ENCODE measurements at places on chromosomes 5 and 9.

DNA sequence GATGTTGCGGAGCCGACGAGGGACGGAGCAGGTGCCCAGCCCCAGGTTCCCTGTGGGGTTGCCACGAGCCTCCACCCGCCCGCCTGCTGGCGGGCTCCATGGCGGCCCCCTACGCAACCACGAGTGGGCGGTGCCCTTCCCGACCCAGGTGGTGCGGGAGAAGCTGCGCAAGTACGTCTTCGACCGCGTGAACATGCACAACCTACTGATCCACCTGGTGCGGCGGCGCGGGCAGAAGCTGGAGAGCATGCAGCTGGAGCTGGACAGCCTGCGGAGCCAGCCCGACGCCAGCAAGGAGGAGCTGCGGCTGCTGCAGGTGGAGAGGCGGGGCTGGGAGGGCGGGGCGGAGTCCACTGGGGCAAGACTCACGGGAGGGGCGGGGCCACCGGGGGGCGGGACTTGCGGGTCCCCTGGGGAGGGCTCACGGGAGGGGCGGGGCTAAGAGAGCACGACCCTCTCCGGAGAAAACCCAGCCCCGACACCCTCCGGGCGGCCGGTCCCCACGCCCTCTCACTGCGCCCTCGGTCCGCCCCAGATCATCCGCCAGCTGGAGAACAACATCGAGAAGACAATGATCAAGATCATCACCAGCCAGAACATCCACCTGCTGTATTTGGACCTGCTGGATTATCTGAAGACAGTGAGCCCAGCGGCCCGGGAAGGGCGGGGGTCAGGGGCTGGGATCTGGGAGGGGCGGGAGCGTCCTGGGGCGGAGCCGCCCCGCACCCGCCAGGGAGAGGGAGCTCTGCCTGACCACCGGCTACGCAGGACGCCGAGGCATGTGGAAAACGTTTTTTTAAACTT lies 3.9 kb downstream of the CCDC183 start:
- DNase-seq = peak; percentile 66

DNA sequence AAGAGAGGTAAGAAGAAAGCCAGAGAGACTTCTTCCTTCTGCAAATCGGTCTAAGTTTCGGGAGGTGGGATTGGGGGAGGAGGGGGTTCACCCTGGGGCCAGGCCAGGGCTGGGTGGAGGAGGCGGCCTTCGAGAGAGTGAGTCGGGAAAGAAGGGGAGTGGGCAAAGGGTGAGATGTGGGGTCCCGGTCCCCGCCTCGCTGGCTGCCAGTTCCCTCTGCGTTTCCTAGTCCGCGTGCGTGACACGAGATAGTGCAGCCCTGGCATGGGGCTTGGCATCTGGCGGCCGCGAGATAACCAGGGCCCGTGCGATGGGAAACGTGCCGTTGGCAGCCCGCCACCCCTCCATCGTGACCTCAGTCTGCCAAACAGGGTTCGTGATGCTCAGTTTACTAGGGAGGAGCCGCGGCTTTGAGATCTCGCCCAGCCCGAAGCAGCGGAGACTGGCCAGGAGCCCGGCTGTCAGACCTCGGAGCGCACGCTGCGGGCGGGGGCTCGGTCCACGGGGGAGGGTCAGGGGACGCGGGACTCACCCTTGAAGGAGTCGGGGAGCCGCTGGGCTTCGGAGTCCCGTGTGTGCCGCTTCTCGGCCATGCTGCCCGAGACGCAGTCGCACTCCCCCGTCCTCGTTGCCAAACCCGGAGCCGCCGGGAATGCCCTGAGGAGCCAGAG lies at the start of gene STOM:
STOM (minus strand) TSS at position 656 of the 671 bp plus-strand sequence; CDS start at position 593, 63 bp downstream.
- no peak for DNase-seq

DNA sequence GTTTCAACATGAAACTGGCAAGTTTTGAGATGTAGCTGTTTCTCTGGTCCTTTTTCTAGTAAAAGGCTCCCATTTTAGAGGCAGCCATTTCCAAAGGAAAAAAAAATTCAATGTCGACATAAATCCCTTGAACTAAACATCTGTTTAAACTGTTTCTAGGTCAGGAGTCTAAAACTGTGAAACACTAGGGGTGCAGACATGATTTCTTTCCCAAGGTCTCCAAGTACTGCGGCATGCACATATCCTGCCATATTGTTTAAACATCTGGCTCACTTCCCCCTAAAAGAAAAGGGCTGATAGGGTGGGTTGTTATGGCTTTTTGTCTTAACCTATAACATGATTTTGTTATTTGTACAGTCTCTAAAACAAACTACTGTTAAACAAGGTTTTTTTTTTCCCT lies 51.1 kb downstream of the NFIB start:
- no peak for DNase-seq

DNA sequence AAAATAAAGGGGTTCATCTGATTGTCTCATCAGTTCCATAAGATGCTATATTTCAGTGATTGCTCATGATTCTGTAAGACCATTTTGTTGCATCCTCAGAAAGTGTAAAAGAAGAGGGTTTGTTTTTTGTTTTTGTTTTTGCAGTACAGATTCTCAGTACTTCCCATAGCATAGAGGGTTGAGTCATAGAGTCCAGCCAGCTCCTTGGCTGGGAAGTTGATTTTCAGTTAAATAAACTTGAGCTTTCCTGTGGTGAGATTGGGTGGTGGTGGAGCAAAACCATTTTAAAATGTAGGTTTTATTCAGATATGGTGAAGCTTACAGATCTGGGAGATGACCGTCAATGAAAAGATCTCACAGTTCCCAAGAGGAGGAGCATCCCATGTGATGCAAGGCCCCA lies 48.2 kb downstream of the DAPK1 start:
- DNase-seq = no peak

- DNase-seq = no peak
Measured at GRCh38 chr5:101393795-101394450, 490.8 kb upstream of the ST8SIA4 start.

DNA sequence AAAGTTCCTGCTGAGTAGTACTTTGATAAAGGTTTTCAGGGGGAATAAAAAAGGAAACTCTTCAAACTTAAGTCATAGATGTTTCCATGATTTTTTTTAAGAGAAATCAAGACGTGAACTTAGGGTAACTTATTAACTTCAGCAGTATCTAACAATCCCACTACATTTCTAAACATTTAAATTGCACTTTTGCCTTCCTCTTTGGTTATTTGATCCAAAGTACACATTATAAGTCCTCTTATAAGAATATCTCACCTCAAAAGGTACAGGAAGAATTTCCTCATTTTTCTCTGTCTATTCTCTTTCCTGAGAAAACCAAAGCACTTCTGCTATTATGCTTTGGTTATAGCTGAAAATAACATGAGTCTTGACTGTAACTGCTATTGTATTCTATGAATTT lies 7.9 kb downstream of the PTPRD start:
- DNase-seq = no peak

DNA sequence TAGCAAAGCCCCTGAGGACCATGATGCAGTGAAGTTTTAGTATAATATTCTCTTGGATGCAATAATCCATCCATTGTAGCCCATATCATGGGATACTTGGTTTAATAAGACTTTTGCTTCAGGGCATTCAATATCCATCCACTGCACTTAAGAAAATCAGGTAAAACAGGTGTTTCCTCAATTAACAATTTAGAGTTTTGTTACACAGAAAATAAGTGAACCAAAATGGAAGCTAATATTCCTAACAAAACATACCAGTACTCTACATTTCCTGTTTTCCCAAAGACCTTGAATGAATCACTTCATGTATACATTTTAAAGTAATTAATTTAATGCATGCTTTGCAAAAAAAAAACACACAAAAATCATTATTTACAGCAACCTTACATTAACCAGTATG lies 305.6 kb downstream of the NR2F1-AS1 start:
- DNase-seq = no peak

- DNase-seq = no peak
Measured at GRCh38 chr5:135964670-135965320, 10.0 kb upstream of the LECT2 start.

DNA sequence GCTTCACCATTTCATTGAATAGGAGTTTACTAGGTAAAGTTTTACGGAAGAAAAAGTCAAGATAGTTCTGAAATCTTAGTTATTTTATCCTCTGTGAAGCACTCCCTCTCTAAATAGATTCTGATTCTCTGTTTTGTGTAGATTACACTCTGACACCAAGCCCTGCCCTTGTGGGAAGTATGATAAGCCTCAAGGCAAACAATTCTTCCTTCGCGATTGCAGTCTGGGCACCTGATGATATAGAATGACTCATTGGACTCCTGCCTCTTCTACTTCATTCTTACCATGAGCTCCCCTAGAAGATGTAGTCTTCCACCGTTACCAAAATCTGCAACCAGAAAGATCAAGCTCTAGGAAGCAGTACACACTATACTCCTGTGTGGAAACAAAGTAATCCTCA lies 626.9 kb upstream of the PTGER4 start:
- DNase-seq = no peak

GRCh38 chr9:80503671-80504281 lies 932.0 kb downstream of the TLE4 start:
- no peak for DNase-seq

GRCh38 chr5:4954048-4954447 lies 186.1 kb upstream of the ADAMTS16 start:
- DNase-seq = no peak

DNA sequence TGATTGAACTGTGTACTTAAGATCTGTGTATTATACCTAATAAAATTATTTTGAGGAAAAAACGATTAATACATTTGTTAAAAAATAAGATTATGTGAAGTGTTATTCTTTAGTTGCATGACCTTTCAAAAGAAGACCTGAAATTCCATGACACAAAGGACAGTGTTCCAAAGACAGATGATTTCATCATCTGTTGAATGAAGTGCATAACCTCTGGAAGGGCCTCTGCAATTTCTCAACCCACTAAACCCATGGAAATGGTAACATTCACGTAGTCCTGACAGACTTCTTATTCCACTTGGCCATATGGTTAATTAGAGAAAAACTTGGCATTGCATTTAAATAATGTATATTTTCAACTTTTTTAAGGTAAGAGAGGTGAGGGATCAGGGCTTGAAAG lies 167.2 kb upstream of the CTNND2 start:
- DNase-seq = no peak

DNA sequence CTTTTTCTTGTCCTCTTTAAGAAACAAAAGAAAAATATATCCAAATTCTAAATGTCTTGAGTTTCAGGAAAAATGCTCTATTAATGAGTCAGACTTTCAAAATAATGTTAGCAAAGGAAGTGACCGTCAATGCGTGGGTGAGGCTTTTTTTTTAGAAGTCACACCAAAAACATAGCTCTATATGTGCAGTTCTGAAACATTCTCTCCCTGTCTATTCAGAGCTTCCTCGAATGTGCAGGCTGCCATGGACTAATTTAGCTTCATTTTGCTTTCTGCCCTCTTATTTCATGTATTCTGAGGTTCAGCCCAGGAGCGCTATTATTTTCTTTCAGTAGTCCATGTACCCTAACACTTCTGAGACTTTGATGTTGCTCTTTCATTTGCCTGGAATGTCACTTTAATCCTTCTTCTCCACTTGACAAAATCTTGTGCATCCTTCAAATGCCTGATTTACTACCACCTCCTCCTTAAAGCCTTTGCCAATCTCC lies 72.5 kb upstream of the RASA1 start:
- no peak for DNase-seq

DNA sequence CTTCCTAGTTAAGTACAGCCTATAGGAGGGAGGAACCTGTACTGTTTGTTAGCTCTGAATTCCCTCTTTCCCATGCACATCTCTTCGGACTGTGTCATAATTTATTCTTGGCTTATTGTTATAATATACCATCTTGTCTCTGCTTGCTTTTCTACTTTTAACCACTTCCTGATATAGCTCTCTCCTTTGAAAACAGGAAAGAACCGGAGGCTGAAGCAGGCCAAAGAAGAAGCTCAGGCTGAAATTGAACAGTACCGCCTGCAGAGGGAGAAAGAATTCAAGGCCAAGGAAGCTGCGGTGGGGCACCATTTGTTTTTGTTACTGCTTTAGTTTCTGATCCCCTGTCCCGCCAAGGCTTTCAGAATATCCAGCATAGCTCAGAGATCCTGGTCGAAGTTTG lies 4.8 kb downstream of the ATP6V1G1 start:
- DNase-seq = no peak

GRCh38 chr9:137694236-137694959 lies 75.6 kb downstream of the EHMT1 start:
- no peak for DNase-seq

DNA sequence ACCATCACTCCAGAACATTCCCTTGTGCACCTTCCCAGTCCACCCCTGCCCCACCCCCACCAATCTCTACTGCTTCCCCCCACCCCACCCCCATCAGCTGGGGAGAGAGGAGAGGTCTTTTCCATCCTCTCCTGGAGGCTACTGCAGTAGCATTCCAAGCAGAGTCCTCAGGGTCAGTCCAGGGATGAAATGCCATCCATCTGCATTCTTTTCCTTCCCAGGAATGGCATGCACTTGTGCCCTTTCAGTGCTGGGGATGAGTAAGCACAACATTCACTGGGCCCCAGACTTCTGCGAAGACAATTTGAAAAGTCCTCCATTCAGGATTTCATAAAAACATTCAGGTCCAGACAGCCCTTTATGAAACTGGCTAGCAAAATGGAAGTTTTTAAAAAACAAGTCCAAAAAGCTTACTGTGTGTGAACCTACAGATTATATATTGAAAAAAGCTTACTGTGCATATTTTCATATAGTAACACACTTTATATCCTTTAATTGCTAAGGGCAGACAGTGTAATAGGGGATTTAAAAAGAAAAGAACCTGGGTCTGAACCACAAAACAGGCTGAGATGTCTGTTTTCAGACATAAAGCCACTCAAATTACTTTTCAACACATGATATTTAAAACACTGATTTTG lies 50.0 kb upstream of the GOLPH3 start:
- no peak for DNase-seq

- peak; percentile 8 for DNase-seq
Measured at GRCh38 chr5:44332285-44332971, 56.8 kb downstream of the FGF10 start.

GRCh38 chr5:175749591-175749990 lies 91.7 kb downstream of the HRH2 start:
- DNase-seq = no peak

DNA sequence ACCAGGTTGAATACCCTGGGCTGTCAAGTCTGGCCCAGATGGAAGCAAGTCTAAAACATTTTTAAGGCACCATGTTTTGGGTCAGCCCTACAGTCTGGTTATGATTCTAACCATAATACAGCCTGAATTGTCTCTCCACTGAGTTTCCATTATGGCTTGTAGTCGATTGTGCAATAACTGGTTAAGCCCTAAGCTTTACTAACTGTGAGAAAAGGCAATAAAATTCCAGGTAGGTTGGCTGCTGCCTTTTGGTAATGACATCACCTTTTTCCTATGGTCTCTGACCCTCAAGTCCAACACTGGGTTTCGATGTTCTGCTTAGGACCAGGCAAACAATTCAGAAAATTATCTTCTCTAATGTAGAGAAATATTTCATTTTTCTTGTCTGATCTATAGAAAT lies 243.3 kb downstream of the ACTL7B start:
- no peak for DNase-seq

- DNase-seq = no peak
Measured at GRCh38 chr5:38799556-38800377, 46.0 kb upstream of the OSMR start.

All from NCI-H1417 treated with DMSO at 0.1 percent for 48 hours (cell line).